ENCODE measurements at places on chromosomes 3 and 15.

GRCh38 chr3:191237047-191237882 is 38.2 kb downstream of the OSTN start:
- DNase-seq: no peak

GRCh38 chr15:43905755-43906154 is 79.0 kb downstream of the WDR76 start:
- no peak for DNase-seq

DNA sequence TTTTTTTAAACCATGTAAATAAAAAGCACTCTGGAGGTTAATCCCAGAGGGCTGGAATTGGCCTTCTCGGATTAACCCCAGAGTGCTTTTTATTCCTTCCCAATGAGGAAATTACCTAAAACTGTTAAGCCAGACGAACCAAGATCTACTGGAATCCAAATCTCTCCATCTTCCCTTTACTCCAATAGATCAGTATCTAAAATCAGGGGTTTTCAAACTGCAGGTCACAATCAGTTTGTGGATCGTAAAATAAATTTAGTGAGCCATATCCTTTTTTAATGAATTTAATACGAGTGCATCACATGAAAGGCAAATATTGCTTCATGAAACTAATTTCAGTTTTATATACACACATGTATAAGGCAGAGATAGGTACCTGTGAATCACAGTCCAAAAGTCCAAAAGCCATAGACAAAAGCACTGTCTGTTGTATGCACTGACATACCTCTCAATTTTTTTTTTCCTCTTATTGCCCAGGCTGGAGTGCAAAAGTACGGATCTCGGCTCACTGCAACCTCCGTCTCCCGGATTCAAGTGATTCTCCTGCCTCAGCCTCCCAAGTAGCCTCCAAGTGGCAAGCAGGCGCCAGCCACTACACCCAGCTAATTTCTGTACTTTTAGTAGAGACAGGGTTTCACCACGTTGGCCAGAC is 61.3 kb downstream of the TBL1XR1 start:
- no peak for DNase-seq

DNA sequence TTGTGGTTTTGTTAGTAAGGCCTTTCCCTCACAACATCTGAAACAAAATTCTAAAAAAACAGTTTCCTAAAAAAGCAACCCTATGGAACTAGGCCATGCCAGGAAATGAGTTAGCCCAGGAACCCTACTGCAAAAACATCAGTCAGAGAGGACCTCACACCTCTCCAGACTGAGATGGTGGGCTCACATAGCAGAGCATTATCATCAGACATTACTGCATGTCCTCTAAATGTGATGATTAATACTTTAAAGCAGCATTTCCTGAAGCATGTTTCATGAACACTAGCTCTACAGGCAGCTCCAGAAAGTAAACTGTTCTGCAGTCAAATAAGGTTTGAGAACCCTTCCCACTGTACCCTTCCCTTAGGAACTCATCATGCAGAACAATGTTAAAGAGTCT is 232.3 kb upstream of the MRPL3 start:
- no peak for DNase-seq

GRCh38 chr3:184378651-184379357 is 797 bp upstream of the THPO start:
- no peak for DNase-seq

- no peak for DNase-seq
Measured at GRCh38 chr15:96551196-96551595, 220.7 kb downstream of the NR2F2 start.

GRCh38 chr15:96750361-96750760 is 419.9 kb downstream of the NR2F2 start:
- no peak for DNase-seq

DNA sequence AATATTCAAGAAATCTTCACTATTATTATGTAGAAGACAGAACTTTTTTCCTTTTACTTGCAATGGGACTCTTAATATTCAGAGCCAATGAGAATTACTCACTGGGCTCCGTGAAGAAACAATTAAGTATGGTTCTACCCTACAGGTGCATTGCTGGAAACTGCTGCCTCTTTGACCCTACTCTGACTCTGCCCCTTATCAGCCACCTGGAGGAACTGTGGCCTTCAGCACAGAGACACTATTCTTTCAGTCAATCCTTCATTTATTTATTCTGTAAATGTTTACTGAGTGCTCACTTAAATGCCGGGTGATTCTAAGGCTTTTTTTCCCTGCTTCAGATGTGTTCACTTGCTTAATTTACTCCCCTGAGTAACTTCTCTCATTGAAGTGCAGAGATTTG is 163.2 kb downstream of the SYNPR start:
- no peak for DNase-seq

GRCh38 chr3:131232711-131233267 is 148.8 kb upstream of the NUDT16 start:
- no peak for DNase-seq

DNA sequence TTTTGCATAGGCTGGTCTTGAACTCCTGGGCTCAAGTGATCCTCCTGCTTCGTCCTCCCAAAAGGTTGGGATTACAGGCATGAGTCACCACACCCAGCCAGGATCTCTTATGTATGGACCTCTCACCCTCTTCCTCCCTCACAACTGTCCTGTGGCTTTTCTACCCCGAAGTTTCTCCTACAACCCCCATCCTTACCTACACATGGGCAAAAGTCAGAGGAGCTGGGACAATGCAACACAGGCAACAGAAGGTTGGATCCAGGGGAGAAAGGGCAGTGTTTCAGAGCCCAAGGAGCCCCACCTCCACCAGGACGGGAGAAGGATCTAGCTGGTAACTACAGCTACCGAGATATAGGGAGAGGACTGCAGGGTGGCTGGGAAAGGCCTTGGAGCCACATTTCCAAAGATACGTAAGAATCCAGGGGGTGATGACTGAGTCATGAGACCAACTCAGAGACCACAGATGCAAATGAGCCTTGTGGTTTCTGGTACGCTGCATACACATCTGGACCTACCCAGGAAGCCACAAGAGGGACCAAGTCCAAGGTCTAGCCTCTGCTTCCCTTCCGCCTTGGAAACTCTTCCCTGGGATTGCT is 13.6 kb downstream of the IGDCC4 start:
- DNase-seq: no peak

DNA sequence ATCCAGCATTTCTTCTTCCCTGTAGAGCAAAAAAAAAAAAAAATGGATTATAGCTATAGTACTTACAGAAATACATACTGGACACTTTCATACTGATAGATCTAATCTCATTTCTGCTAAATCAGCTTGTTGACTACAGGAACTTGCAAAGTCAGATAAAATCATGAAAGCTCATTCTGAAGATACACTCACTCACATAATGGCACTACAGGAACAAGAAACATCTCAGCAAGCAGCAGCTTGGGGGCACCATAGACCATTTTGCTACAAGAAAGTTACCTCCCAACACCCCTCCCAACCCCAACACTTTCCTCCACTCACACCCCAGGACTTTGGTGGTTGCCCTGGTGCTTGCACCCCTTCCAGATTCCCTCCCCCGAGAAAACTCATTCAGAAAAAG is 4.6 kb downstream of the MYH15 start:
- DNase-seq: no peak

DNA sequence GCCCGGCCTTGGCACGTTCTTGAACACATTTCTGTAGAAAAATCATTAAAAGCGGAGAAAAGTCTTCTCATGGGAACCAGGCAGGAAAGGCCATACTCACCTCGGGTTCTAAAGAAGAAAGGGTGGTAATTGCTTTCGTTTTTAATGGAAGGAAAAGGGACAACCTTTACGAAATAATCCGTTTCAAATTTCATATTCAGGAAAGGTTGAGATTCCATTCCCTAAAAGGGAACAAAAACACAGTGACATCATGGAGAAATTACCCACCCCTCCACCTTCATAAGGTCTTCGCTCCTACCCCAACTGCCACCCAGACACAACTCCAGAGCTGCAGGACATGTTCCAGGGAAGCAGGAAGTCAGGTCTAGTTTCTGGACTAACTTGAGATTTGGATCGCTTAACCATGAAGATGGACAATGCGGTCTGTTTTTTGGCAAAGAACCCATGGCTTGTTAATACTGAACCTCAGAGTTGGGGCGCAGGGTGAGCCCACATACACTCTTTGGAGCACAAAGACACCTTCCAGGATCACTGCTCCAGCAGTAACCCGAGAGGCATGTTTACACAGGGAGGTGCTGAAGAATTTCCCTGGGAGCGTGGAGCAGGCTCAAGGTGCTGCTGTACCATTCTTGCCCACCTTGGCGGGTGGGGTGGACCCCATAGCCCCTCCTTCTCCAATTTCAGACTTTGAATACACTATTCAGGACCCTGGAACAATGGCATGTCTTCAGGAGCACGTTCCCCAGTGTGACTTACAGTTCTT is 49.2 kb downstream of the SPATA12 start:
- DNase-seq: no peak

DNA sequence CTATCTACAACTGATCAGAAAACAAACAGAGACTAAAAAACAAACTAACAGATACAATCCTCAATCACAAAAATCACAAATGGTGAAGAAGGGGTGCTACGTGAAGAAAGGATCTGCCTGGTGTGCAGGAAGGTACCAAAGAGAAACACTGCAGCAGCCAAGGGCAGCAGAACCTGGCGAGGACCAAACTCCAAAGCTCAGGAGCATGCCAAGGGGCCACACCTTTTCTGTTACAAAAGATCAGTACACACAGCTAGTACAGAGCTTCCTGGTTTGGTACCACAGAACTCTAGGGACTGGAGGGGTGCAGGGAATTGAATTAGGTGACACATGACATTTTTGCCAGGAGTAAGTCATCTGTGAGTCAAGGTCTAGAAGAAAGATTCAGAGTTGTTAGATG is 107.4 kb upstream of the GRM7 start:
- no peak for DNase-seq

- DNase-seq: no peak
Measured at GRCh38 chr15:72445426-72445825, 28.7 kb upstream of the ARIH1 start.

DNA sequence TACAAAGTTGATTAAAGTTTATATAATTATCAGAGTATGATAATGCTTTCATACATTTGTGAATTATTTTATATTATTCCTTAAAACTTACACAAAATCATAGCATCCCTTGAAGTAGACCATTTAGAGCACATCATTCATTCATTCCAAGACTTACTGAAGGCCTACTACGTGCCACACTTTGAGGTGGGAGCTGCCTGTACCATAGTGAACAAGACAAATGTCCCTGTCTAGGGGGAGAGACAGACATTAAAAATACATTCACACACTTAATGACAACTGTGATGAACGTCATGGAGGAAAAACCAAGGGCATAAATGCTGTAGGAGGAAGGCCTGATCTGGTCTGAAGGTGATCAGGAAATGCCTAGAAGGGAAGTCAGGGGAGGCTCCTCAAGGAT is 12.1 kb downstream of the MCCC1 start:
- no peak for DNase-seq

GRCh38 chr3:115092220-115092791 is 54.8 kb downstream of the ZBTB20 start:
- DNase-seq: peak; percentile 98

DNA sequence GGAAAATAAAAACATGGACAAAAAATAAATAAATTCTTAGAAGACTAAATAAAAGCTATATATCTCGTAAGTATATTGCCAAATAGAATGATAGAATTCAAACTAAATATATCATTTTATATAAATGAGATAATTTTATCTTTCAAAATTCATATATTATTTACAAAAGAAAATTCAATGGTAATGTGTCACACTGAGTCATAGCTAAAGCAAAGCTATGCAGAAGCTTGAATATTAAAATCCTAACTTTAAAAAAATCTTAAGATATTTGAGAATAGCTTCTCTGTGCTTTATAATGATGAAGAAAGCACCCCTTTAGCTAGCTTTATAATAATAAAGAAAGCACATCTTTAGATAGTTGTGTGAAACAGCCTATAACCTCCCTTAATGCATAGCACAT is 1010.8 kb downstream of the OTOL1 start:
- DNase-seq: no peak

- no peak for DNase-seq
Measured at GRCh38 chr3:32706348-32707025, 21.5 kb downstream of the CNOT10 start.

GRCh38 chr15:37880009-37880834 is 54.2 kb upstream of the TMCO5A start:
- DNase-seq: peak; percentile 27

DNA sequence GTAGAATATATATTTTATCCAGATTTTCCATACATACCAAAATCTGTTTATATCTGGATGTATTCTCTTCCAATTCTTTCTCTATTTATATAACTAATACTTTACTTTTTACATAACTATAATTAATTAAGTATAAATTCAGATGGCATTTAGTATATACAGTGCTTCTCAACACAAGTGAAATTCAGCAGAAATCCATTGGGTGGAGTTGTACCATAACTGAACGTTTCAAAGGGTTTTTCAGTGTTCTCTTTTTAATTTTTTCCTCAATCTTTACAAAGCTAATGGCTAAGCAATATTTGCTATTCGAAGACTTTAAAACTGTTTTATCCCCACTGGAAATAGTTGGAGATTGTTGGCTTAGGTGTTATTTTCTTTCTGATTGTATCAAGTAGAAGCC is 13.9 kb upstream of the ZBBX start:
- DNase-seq: no peak

DNA sequence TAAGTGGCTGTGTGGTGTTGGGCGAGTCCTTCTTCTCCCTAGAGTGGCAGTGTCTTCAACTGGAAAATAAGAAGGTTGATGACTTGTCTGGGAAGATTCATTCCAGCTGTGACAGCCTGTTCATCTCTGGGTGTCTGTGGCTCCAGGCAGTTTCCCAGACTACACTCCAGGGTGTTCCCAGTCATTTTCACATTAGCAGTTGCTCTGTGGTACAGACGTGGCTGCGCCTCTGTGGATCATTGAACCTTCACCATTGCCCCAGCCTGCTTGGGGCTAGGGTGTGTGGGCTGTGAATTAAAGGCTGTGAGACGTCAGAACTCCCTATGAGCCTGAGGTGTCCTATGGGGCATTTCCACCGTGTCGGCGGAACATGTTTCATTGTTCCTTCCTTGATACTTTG is 239.6 kb upstream of the NR2E3 start:
- no peak for DNase-seq

- DNase-seq: no peak
Measured at GRCh38 chr3:112746675-112747280, 99.9 kb downstream of the CD200R1L start.

GRCh38 chr3:24981924-24982323 is 446.1 kb upstream of the RARB start:
- DNase-seq: no peak

DNA sequence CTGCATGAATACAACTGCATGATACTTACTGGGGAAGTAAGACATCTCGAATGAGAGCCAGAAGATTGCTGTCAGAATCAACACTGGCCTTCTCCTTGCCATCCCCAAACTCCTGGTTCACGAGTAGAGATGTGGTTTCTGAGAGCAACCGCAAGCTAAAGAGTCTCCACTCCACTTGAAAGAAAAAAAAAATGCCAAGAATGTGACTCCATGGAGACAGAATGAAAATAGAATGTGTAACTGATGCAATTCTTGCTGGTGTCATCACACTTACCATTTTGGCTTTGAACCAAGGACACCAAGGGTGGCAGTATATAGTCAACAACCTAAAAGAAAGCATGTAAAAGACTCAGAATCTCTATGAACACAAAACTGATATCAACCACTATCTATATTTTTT is 280.4 kb downstream of the ULK4 start:
- no peak for DNase-seq

Data from pons (tissue), 1 donor.